ENCODE measurements at places on chromosomes 13 and 19.

- no peak for DNase-seq
Observed at GRCh38 chr13:75399168-75399878, 82.6 kb downstream of the TBC1D4 start.

DNA sequence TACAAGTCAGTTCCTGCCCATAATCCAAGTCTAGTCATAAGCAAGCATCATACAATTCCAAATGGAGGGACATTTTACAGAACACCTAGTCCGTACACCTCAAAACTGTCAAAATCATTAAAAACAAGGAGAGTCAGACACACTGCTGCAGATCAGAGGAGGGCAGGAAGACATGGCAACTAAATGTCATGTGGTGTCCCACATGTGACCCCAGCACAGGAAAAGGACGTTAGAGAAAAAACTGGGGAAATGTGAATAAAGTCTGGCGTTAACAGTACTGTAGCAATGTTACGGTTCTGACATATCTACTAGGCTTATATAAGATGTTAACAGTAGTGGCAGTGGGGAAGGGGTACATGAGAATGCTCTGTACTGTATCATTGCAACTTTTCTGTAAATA, 2.3 kb downstream of the ZSCAN5A start:
- DNase-seq, result no peak

- DNase-seq, result no peak
Observed at GRCh38 chr13:65064967-65065366, 2165.2 kb downstream of the PCDH9 start.

- no peak for DNase-seq
Observed at GRCh38 chr19:41958367-41959055, 610 bp downstream of the RABAC1 start.

- DNase-seq, result no peak
Observed at GRCh38 chr19:45172611-45173208, 5.3 kb downstream of the TRAPPC6A start.

DNA sequence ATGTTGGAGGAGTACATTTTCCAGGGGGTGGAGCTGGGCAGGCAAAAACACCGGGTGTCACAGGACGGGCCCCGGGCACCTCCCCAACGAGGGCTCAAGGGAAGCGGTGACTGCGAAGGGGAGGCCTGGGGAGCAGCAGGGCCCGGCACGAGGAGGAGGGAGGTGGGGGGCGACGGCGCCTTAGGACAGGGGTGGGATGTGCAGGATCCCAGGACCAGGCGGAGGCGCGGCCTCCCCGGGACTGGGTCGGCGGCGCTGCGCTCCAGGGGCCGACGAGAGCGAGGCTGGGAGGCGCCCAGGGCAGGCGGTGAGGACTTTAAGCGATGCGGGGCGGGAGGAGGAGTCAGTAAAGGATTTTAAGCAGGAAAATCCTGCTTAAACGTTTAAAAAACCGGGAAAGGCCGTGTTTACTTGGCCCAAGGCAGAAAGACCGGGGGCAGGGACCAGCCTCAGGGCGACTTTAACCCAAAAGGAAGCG, 427 bp downstream of the ZNF160 start:
- no peak for DNase-seq

GRCh38 chr13:52785739-52786138, 46.1 kb upstream of the CNMD start:
- no peak for DNase-seq

DNA sequence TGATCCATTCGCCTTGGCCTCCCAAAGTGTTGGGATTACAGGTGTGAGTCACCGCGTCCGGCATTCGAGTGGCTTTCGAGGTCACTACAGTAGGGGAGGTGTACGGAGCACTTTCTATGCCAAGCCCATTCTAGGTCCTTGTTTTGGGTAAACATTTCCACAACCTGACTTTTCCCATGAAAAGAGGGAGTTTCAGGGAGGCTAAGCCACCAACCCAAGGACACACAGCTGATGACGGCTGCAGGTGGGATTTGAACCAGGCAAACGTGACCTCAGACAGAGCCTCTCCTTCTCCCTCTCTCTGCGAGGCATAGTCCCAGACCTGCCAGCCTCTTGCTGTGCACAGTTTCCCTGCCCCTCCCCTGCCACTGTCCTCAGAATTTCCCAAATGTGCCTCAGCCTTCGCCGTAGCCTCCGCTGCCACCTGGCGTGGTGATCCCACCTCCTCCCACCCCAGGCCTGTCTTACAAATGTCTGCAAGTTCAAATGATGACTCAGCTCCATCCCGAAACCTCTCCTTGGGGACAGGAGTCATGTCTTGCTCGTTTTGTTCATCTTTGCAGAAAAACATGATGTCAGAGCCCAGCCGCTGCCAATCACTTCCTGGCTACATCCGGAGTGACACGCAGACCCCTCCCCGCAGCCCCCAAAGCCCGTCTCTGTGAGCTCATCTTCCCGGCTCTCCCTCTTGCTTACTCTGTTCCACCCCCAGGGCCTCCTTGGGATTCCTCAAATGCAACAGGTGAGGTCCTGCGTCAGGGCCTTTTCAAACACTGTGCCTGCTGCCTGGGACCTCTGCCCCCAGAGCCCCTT, 6.6 kb upstream of the GADD45B start:
- no peak for DNase-seq

- DNase-seq, result no peak
Observed at GRCh38 chr19:48715681-48716171, 3.8 kb downstream of the MAMSTR start.

GRCh38 chr13:50626101-50626547, 217.4 kb downstream of the DLEU7 start:
- no peak for DNase-seq

DNA sequence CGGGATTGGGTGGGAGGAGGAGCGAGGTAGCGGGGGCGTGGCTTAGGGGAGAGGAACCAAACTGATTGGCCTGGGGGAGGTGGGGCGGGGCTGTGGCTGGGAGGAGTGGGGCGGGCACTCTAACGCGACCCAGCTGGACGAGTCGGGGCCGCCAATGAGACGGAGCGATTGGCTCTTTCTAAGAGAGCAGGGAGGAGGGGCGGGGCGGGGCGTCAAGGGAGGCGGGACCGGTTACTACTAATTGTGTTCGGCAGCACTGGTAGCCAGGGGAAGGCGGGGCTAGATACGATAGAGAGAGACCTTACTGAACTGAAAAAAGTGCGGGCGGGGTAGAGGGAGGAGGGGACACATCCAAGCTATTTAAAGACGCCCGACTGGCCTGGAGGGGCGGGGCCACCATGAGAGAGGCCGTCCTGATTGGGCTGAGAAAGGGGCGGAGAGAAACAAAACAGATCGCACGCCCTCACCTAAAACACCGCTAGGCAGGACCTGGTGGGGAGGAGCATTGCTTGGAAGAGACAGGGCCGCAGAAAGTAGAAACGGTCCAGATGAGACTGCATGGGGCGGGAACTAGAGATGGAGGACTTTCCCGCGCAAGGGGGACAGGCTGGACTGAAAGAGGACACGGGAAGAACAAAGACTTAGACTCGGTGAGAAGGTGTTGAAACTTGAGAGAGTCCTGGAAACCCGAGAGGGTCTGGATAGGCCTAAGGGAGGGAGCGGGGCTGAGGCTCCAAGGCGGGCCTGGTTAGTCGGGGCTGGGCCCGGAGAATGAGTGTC, at the start of gene KCNC3:
TSS of gene KCNC3 (minus strand) at position 232 of the 780 bp plus-strand sequence. CDS start 295 bp downstream, outside the sequence.
- peak; percentile 10 for DNase-seq

DNA sequence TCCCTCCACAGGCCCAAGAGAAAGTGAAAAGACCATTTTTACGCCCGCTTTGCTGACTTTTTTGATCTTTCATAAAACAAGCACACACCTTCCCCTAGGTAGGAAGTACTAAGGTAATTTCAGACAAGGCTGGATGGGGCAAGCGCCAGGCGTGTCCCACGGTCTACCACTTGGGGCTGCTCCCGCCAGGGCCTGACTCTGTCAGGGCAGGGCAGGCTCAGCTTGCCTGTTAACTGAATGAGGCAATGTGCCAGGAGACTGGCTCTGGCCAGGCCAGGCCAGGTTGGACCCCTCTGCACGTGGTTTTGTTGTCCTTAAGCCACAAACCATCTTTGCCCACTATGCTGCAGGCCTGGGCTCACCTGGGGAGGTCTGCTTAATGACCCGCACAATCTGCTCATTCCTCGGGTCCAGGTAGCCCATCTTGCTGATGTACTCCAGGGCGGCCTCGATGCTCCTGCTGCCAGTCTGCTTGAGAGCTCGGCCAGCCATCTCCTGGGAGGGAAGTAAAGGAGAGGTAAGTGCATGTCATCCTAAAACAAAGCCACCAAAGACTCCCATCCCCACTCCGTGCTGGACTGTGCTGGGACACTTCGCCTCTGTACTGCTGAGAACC, 70.4 kb downstream of the LATS2 start:
- DNase-seq, result no peak

GRCh38 chr19:34436716-34437115, 8.5 kb downstream of the UBA2 start:
- DNase-seq, result no peak

DNA sequence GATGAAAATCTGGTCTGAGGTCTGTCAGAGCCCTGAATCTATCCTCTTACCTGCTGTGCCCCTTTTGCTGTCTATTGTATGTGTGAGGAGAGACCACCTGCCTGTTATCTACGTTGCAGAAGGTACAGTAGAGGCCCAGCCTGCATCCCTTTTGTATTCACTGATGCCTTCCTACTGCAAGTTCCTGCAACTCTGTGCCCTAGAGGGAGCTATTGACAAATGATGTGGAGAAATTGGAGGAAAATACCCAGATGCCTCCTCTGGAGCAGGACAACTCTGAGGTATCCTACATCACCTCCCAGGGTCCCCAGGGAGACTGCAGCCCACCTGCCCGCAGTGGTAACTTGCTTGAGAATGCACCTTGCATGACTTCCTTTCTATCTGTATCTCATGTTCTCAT, 33.7 kb downstream of the SIAH3 start:
- DNase-seq, result no peak

- no peak for DNase-seq
Observed at GRCh38 chr19:11252665-11253355, 9.5 kb downstream of the DOCK6 start.

DNA sequence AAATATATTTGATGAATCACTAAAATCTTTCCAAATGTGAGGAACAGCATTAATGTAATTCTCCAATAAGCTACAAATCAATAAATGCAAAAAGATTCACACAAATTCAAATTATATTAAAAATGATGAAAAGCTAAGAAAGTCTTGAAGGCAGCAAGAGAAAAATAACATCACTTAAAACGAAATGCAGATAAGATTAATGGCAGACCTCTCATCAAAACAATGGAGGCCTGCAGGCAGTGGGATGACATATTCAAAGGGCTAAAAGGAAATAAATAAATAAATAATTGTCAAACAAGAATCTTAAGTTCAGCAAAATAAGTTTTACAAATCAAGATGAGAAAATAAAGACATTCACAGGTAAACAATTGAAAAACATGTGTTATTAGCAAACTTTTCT, 952.1 kb downstream of the SLITRK6 start:
- no peak for DNase-seq

GRCh38 chr13:31943591-31943990, 88.0 kb upstream of the FRY start:
- DNase-seq, result no peak

- DNase-seq, result no peak
Observed at GRCh38 chr19:48619692-48620585, 633 bp downstream of the SPHK2 start.

GRCh38 chr19:1240925-1241324, 626 bp upstream of the ATP5F1D start:
- no peak for DNase-seq

- DNase-seq, result no peak
Observed at GRCh38 chr19:19528721-19529490, at the start of gene YJEFN3. TSS of gene YJEFN3 (plus strand) at chr19:19528911. CDS start at chr19:19528933, 22 bp downstream.

DNA sequence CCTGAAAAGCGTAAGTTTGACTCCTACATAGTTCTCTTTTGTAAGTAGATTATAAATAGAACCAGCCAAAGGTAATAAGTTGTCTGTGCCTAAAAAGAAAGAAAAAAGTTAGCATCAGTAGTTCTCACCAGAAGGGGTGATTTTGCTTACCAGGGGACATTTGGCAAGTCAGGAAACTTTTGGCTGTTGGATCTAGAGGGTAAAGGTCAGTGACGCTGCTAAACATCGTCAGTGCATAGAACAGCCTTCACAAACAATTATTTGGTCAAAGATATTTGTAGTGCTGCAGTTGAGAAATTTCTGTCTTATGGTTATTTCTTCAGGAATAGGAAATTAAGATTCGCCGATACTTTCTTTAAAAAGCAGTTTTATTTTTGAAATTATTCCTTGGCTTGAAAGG, 2.0 kb downstream of the USPL1 start:
- DNase-seq, result no peak

DNA sequence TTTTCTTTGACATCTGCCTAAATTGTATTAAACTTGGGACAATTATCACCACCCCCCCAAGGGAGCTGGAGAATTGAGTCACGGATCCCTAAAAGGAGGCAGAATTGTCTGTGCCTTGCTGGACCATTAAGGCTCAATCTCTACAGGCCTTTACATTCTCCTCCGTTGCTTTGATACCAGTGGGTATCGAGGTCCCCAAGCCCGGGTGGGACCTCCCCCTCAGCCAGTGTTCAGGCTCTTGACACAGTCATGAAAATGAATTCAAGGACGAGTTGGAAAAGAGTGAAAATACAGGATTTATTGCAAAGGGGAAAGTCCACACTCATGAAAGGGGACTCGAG, 5.6 kb downstream of the PPP1R15A start:
- DNase-seq, result no peak

DNA sequence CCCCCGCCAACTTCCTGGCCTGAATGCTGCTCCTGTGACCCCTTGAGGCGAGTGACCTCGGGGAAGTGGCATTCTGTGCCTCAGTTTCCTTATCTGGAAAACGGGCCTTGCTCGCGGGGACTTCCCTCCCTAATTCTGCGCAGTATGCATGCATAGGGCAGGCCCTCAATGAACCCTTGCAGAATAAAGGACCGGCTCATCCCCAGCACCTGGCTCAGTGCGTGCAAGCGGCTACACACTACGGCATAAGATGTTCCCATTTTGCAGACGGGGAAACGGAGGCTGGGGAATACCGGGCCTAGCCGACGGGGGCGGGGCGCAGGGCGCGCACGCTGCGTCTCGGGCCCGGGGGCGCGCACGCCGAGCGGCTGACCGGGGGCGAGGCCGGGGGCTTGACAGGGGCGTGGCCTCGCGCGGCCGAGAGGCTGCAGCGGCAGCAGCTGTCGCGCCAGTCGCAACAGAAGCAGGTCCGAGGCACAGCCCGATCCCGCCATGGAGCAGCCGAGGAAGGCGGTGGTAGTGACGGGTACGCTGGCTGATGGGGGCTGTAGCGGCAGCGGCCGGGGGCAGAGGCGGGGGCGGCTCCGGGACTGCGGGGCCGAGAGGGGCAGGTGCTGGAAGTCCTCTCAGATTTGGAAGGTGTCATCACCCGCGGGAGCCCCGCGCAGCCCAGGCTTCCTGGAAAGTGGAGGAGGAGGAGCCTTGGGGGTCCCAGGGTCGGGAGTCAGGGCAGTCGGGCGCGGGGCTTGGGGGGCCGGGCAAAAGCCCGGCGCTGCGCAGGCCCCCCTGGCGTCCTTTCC, at the start of gene PGPEP1:
TSS of gene PGPEP1 (plus strand) at position 409 of the 800 bp plus-strand sequence. CDS start at position 493, 84 bp downstream.
- DNase-seq, result no peak

DNA sequence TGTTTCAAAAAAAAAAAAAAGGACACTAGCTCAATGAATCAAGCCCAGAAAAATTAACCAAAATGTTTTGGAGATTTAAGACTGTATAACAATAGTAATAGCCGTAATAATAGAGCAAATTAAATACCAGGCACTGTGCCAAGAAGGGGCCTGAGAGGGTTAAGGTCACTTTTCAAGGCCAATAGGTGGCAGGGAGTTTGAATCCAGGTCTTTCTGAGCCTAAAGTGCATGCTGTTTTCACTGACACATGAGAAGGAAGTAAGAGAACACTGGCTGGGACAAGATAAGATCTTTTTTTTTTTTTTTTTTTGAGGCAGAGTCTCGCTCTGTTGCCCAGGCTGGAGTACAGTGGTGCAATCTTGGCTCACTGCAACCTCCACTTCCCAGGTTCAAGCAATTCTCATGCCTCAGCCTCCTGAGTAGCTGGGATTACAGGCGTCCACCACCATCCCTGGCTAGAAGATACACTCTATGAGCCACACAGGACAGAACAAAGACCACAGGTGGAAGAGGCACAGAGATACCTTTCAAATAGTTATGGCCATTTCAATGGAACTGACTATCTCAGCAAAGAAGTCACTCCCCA, 7.7 kb downstream of the FFAR2 start:
- no peak for DNase-seq

Data from SK-N-MC (cell line).